ENCODE measurements at places on chromosomes 11 and 22.

- DNase-seq: no peak
Measured at GRCh38 chr11:76008474-76008873, 193.5 kb downstream of the UVRAG start.

DNA sequence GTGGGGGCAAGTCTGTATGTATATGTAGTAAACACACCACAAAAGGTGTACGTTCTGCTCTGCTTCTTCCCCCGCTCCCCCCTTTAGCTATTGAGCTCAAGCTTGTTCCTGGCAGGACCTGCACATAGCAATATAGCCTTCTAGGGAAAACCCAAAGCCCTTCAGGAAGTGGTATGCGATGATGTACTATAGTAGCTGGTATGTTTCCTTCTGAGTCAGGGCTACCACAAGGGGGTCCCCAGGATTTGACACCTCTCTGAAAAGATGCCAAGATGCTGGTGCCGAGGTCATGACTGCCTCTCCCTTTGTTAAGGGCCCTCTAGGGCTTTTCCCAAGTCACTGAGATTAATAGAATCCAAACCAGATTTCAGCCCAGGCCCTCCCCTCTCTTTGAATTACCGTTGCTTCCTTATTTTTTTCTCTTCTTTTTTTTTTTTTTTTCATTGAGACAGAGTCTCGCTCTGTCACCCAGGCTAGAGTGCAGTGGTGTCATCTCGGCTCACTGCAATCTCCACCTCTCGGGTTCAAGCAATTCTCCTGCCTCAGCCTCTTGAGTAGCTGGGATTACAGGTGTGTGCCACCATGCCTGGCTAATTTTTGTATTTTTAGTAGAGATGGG, 268.4 kb downstream of the ETS1 start:
- DNase-seq: no peak

DNA sequence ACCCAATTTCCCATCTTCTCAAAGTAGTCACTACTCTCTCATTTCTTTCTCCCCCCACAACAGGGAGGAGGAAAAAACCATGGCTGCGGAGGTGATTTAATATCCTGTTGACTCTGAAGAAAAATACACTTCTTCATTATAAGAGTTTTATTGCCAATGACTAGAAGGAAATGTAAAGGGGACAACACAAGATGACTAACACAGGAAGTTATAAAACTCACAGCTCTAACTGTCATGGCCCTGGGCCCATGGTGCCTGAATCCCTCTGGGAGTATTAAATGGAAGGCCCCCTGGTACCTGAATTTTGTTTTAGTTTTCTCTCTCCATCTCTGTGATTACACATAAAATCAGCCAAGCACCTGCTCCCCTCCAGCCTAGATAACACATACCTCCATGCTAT, 352.8 kb upstream of the FAT3 start:
- DNase-seq: no peak

GRCh38 chr11:1733716-1734640, 16.4 kb downstream of the IFITM10 start:
- DNase-seq: no peak

DNA sequence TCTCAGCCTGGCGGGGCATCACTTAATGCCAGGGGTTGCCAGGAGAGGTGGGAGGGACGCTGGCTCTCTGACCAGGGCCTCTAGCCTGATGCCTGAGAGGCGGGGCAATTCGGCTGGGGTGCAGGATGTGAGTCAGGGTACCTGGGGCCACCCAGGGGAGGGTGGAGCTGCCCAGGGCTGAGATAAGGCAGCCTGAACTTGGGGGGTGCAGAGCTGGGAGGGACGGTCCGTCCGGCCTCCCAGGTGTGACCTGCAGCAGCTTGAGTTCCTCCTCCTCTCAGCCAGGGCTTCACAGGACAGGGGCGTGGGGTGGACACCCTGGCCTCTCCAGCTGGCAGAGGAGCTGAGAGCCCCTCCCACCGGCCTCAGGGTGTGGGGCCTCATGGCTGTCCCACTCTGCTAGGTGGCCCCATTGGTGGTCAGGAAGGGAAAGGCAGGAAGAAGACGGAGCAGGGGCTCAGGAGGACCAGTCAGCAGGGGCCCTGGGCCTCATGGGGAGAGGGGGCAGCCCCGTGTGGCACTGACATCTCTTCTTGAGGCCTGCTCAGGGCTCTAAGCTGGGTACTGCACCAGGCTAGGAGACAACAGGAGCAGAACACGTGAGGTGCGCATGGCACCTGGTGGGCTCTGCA, 942 bp upstream of the RPS6KA4 start:
- DNase-seq: no peak

GRCh38 chr11:58573451-58574104, 2.1 kb downstream of the LPXN start:
- DNase-seq: peak; percentile 60

DNA sequence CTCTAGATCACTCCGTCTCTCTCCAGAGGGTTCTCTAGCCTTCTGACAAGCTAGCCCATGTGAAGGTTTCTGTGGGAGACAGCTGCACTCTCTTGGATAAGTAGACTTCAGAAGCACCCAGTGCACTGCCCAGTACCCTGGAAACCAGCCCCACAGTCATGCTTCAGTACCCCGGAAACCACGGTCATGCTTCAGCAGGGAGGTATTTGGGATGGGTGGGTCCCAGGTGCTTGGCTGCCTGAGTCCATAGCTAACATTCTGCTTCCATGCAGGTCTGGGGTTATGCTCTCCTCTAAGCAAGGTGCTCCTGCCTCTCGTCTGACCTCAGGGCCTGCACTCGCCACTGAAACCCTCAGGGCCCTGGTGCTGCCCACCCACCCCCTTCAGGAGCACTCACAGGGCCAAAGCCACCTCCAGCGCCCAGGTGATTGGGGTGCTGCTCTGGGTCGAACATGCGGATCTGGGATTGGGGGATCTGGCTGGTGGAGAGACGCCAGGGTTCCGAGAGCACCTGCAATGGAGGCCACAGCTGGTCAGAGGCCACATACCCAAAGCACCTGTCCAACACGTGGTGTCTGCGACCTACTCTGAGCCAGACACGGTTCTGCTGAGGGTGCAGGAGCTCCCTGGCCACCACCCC, 7.3 kb upstream of the SYCE3 start:
- DNase-seq: no peak

- no peak for DNase-seq
Measured at GRCh38 chr22:33459137-33459536, 401.0 kb upstream of the SYN3 start.

DNA sequence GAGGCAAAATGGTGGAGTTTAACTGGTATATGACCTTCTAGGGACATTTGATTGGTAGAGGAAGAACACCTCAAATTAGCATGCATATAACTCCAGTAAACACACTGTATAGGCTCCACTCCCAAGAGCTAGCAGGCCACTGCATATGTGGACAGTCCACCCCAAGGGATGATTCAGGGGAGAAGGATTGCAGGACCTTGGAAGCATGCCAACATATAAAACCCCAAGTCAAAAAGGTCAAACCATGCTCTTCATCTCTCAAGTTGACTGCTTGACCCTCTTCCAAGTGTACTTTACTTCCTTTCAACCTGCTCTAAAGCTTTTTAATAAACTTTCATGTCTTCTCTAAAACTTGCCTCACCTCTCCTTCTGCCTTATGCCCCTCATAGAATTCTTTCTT, 459.9 kb upstream of the CCDC179 start:
- no peak for DNase-seq

GRCh38 chr11:126543691-126544090, 188.2 kb downstream of the ST3GAL4 start:
- DNase-seq: no peak
